Smooth muscle cell of the brain vasculature (primary cell): ENCODE measurements at places on chromosomes 5 and 9.

DNA sequence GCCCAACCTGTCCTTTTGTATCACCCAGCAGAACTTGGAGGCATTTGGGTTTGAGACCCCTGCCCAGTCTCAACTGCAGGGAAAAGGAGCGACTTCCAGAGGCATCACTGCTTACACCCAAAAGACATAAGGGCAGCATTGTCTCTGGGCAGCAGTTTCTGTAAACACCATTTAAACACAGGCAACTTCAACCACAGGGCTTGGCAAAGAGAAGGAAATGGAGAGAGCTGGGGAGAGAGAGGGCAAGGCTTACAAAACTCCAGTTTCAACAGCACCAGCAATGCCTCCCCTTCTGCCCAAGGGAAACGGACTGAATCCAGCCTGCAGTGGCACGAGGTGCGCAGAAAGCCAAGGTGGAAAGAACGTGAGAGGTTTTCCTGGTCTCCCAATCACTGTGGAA is 147.6 kb downstream of the ROR2 start:
- no peak for DNase-seq

DNA sequence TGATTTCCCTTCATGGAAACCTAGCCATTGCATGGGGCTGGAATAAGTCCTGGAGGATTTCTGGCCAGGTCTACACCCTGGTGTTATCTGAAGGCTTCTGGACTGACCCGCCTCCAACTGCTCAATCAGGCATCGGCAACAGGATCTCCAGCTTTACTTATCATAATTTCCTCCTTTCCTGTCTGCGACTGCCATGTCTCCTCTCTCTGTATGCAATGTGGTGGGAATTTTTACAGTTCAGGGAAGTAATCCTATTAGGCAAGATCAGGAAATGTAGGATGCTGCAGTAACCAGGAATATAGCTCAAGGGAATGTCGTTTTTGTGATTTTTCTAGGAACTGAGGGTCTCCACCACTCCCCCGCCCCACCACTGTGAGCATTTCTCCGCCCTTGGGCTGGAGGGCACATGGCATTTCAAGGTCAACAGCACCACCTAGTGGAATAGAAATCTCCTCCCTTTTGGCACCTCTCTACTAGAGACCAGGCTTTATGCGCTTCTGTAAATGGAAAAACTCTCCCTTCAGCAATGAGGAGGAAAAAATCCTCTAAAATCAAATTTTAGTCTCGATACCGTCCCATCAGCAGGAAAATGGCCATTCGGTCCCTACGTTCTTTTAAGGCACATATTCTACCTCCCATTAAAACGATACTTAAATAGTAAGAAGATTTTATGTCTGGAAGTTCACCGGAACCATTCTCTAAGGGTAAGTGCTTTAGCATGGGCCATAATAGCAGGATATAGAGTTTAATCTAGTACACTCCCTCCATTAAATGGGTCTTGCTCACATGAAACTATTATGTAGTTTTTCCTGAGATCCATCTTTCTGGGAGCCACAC is 93.0 kb downstream of the YTHDC2 start:
- peak; percentile 17 for DNase-seq

DNA sequence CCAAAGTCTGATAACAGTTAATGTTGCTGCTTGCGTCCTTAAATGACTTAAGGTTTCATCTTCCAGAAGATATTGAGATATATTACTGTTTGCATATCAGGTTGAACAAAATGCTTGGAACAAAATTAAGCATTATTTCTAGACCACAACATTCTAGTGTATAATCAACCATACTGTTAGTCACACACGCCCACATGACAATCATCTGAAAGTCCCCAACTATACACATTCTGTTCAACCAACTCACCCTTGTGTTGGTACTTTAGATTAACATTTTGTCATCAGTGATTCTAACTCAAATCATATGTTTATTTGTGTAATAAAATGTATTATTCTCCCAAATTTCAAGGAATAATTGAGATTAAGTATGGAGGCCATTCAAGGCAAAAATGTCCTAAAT is 47.3 kb downstream of the LURAP1L start:
- no peak for DNase-seq

DNA sequence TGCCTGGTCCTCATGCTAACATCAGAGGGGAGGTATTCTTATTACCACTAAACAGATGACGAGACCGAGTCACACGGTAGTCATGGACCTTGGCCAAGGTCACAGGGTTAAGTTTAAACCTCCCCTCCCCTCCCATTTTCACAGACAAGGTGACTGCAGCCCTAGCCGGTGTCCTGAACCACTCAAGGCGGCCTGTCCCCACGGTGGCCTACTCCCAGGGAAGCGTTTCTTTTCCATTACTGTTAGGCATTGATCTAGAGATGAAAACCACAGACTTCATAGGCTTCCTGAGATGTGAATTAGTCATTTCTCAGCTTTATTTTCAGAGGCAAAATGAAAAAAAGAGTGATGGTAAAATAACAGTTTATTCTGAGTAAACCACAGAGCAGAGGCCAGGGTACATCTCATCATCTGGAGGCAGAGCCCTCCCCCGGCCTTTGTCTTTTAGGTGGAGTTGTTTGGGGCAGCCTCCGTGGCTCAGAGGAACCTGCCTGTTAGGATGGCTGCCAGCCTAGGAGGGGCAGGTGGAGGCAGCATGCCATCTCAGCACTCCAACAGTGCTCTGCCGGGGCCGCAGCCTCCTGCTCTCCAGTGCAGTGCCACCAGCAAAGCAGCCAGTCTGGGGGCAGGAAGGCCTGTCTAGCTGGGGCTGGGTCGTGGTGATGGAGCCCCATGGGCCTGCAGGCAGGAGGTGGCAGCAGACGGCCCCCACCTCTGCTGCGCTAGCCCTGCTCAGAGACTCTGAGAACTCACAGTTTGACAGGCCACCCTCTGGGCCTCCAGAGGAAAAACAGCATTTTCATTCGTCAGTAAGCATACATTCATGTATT is 71.2 kb downstream of the RAPGEF1 start:
- DNase-seq, result peak; percentile 50

- DNase-seq, result no peak
Observed at GRCh38 chr5:36273809-36274526, 27.7 kb downstream of the RANBP3L start.

GRCh38 chr9:295576-295975 is 80.9 kb downstream of the DOCK8 start:
- no peak for DNase-seq

DNA sequence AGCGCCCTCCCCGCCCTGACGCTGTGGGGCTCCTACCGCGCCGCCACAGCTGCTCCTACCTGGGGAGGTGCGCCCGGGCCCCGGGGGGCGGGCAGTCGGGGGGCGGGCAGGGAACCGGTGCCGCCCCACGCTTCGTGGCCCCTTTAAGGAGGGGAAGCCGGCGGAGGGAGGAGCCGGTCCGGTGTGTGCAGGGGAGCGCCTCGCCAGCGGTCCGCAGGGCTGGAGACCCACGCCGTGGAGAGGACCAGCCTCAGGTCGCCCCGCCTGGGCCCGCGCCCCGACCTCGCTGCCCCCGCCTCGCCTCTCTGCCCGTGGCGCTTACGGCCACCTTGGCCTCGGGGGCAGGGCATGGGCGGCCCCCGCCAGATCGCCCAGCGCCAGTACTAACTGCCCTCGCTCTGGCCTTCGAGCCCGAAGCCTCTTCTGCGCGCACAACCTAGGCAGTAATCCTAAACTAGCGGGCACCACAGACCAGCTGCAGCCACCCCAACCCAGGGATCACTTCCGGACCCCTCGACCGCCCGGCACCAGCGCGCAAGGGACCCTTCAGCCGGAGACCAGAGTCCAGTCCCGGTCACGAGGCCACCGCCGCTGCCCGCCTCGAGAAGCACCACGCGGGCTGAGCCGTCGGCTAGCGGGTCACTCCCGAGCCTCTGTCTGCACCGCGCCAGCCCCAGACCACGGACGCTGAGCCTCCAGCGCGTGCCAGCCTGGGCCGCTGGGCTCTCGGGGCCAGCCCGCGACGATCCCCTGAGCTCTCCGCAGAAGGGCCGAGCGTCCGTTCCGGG is at the start of gene FOXE1:
Gene FOXE1, plus strand, starts transcription at position 171 of the 788 bp plus-strand sequence. CDS start 689 bp downstream, outside the sequence.
- DNase-seq, result no peak

- no peak for DNase-seq
Observed at GRCh38 chr5:120155873-120156272, 308.2 kb upstream of the PRR16 start.

GRCh38 chr5:5373351-5373989 is 49.0 kb upstream of the ICE1 start:
- no peak for DNase-seq

GRCh38 chr5:151134228-151134627 is 23.4 kb downstream of the ANXA6 start:
- DNase-seq, result no peak

DNA sequence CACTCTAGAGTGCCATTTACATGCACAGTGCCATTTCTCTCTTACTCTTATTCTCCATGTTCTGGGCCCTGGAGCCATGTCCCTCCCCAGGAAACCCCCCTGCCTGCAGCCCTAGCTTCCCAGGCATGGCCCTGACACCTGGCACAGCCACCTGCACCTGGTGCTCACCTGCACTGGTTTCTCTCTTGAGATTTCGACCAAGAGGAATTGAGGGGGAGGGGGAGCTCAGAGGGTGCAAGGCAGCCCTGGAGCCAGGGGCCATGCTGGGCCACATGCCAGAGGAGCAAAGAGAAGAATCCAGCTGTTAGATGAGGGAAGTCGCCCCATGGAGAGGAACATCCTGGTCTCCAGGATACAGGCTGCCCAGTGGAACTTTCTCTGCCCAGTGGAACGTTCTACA is 65.0 kb upstream of the RAPGEF1 start:
- DNase-seq, result no peak

GRCh38 chr5:172078726-172079345 is 72.4 kb upstream of the FBXW11 start:
- DNase-seq, result no peak

GRCh38 chr5:95924720-95925377 is 36.8 kb downstream of the ELL2 start:
- no peak for DNase-seq

- no peak for DNase-seq
Observed at GRCh38 chr5:116944183-116944582, 369.6 kb upstream of the SEMA6A start.

GRCh38 chr5:149581931-149582768 is 852 bp downstream of the ARHGEF37 start:
- DNase-seq, result peak; percentile 68

DNA sequence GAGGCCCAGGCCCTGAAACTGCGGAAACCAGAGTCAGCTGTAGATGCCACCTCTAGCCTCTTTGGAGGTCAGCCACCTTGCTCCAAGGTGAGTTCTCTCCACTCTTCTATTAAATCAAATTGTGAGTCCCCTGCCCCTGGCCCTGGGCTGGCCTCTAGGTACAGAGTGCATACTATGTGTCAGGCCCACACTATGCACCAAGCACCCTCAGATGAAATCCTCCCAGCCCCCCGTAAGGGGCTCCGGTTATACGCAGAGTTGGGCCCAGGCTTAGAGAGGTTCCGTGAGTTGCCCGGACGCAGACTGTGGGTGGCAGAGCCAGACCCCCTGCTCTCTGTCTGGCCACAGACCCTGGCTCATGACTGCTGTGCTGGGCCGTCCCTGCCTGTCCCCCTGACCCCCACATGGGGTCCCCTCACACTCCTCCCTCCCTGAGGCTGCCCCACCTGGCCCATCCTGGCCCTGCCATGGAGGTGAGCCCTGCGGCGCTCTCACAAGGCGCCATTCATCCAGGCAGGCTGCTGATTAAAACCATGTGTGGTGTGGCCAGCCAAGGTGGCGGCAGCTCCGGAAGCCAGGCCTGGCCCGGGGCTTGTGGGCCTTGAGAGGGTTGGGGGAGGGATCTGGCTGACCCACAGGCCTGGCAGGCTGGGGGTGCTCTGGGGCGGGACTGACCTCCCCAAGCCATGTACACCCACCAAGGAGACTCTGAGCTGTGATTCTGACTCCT is 65.5 kb upstream of the SYNPO start:
- no peak for DNase-seq

DNA sequence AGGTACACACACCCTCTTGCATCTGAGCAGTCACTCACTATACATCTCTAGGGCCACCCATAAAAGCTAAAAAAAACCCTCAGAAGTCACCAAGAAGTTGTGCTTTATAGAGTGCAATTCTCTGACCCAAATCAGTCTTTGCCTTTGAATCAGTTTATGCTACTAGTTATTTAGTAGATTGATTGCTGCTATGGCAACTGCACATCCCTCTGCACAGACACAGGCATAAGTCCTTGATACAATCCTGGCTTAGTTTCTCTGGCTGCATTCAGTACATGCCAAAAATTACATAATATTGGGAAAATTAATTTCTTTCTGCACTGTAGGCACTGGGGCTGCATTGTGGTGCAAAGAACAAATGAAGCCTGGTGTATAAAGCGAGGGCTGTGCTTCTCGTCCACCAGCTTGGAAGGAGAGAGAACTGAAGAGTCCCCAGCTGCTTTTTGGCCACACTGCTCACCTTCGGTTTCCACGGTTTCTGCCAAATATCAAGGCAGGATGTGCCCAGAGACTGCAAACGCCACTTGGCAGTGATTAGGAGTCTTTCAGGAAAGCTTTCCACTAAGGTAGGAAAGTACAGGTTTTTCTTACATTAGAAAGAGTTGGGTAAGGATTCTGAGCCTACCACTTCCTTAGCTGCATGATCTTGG is 258.4 kb downstream of the ELAVL2 start:
- DNase-seq, result no peak

- DNase-seq, result no peak
Observed at GRCh38 chr9:127290561-127291065, 26.0 kb downstream of the GARNL3 start.

DNA sequence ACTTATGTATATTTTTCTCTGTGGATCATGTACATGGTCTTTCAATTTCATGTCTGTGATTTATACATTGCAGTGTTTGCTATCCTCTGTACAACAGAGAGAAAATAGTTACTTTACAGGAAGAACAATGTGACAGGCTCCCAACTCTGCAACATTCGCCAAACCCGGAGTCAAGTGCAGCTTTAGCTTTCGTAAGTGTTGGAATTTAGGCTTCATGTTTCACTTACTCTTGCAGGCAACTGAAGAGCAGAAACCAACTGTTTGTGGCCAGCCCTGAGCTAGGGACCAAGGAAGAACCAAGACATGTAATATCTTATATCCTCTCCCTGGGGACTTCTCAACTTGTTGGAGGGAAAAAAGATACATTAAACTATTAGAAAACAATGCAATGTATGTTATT is 147.9 kb downstream of the C5orf15 start:
- no peak for DNase-seq

- DNase-seq, result no peak
Observed at GRCh38 chr9:19782005-19782404, 6.8 kb downstream of the SLC24A2 start.

GRCh38 chr9:111412280-111412679 is 71.9 kb downstream of the ECPAS start:
- DNase-seq, result no peak

GRCh38 chr5:135555530-135555929 is 19.8 kb upstream of the NEUROG1 start:
- DNase-seq, result no peak

DNA sequence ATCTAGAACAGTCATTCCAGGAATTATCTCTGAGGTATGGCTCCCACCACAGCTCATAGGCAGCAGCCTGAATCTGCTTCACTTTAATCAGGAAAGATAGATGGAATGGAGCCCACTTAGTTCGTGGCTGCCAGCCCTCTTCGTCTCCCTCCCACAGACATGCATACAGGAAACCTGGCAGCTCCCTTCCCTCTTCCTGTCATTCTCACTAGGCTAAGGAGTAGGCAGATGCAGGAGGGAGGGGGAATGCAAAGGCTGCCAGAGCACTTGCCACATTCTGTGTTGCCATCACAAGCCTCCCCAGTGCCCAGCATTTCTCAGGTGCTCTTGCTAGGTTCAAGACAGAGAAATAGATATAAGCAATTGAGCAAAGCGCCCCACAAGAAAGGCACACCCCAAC is 378.9 kb downstream of the ELAVL2 start:
- DNase-seq, result no peak

- peak; percentile 49 for DNase-seq
Observed at GRCh38 chr9:113690055-113690740, 185.9 kb upstream of the ZNF618 start.
